Fibroblast of skin of scalp (primary cell): ENCODE measurements at places on chromosomes 1 and 21.

- peak; percentile 11 for DNase-seq
Observed at GRCh38 chr1:91440847-91441246, 36.2 kb upstream of the HFM1 start.

DNA sequence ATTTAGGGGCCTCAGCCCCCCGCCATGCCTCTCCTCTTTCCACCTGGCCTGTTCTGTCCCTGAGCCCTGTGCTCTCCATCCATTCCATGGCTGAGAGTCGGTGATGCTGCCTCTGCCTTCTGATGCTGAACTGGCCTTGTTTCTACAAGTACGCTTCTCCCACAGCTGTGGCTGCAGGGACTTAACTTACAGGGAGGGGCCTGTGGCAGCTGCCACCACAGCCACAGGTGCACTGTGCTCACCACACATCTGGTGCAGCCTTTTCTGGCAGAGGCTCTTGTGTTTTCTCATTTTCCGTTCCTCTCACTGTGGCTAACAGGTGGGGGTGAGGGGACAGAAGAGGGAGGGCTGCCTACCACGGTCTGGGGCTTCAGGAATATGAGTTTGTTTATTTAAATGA is 4.2 kb downstream of the FMO1 start:
- no peak for DNase-seq

DNA sequence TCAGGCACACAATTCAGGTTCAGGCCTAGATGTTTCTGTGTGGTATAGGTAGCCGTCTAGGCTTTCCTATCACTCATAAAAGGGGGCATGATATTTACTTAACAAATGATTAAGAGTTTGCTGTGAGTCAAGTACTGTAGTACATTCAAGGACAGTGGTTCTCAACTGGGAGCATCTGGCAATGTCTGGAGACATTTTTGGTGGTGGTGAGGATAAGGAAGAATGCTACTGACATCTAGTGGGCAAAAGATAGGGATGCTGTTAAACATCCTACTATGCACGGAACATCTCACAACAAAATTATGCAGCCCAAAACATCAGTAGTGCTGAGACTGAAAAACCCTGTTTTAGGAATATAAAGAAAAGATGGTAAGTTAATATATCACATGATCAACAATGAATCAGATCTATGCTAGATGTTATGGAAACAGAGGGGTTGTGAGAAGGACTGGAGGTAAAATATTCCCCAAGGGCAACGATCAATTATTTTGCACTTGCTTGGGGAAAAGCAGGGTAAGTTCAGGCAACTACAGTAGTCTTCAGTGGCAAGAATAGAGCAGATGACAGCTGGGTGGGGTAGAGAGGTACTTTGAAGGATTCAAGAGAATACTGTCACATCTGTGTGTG is 4.9 kb downstream of the DNTTIP2 start:
- peak; percentile 34 for DNase-seq

DNA sequence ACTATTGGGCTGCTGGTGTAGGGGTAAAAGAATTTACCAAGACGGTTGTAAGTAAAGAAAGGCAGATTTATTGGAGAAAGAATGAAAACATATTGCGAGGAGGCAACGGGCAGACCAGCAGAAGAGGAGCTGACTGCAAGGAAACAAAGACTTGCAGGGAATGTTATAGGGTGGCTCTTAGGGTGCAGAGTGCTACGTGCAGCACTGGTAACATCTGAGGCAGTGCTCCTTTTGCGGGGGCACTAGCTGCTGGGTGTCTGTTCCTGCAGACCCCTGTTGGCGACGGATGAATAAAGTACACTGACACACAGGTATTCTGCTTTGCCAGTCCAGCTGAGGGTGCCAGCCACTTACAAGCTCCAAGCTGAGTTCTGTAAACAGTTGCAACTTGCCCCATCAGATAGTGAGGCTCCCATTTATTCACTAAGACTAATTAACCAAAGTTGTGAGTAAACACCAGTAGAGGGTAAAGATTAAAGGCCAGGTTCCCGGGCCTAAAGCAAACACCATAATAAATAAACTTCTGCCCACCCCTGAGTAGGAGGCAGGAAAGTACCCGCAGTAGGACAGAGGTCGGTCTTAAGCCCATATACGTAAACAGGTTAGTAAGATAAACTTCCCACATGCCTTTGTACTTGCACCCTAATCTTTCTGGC is 140.2 kb upstream of the KCNK1 start:
- DNase-seq: no peak

DNA sequence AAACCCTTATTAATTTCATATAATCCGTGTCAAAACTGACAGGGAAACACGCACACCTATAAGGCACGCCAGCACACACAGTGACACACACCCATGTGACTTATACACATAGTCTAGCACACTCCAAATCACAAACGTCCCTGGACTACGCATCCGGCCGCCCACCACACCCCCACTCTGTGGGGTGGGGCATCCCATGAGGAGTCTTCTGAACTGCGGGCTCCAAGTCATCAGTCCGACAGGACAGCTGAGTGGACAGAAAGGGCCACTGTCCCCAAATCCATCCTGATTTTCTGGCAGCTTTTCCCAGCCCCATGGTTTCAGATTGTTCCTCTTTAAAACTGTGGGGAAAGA is 829 bp downstream of the PEA15 start:
- peak; percentile 73 for DNase-seq

DNA sequence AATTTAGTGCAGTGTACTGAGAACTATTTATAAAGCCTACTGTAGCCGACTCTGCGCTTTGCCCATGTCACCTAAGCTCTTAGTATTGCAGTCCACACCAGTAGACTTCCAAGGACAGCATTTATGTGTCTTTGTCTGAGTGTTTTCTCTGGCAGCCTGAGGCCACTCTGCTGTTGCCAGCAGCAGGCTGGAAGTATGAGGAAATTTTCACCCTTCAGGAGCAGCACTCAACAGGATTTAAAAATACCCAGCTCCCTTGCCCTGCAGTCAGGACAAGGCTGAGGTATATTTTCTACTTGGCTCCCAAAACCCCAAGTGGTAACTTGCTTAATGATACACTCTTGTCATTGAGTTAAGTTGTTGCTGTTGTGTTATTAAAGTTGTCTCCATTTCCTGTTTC is 230.1 kb downstream of the SRGAP2C start:
- peak; percentile 3 for DNase-seq

- DNase-seq: no peak
Observed at GRCh38 chr1:22547186-22547817, 16.0 kb upstream of the EPHA8 start.

- DNase-seq: no peak
Observed at GRCh38 chr1:193767886-193768285, 581.5 kb upstream of the B3GALT2 start.

GRCh38 chr21:41866274-41866809 is 12.8 kb downstream of the PRDM15 start:
- DNase-seq: no peak
